KBM-7 (cell line): ENCODE measurements at places on chromosomes 5 and 9.

DNA sequence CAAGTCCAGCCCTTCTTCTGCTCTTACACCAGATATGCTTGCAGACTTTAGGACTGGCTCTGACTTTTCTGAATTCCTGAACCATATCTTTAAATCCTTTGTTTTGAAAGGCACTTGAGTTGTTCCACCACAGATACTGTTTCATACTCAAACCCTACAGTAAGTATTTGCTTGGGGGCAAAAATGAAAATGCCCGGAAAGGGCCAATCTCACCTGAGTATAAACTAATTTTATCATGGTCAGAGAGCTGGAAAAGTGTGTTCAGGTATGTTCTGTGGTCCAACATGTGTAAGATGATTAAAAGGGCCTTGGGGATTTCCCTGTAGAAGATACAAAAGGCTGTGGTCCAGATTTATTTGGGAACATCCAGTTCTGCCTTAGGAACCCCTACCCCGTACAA, 225.2 kb downstream of the MAN2A1 start:
- no peak for DNase-seq

GRCh38 chr9:129285382-129285781, 107.3 kb upstream of the IER5L start:
- DNase-seq, result no peak

- peak; percentile 88 for DNase-seq
Observed at GRCh38 chr9:131733541-131734061, 6.3 kb downstream of the RAPGEF1 start.

DNA sequence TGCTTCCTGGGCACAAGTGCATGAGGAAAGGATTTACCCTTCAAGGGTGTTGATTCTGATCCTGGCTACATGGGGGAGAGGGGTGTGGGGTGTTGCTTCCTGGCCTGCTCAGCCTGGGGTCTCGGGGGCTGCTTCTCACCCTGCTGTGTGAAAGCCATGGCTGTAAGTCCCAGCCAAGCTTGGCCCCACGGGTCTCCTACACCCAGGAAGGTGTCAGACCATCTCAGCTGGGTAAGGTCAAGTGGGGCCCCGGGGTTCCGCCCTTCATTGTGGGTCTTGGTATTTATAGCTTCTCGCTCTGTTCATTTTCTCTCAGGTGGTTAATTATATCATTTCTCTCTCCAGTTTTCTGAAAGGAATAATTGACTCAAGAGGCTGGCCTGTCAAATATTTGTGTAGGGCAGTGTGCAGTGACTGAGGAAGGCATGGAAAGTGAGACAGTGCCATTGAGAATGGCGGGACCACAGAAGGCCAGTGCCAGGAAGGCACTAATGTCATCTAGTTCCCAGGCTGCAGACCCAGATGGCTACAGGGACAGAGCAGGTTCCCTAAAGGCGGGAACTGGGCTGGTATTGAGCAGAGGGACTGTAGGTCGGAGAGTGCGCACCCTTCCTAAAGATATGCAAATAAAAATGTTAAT, 126.0 kb downstream of the FOXD1 start:
- no peak for DNase-seq

DNA sequence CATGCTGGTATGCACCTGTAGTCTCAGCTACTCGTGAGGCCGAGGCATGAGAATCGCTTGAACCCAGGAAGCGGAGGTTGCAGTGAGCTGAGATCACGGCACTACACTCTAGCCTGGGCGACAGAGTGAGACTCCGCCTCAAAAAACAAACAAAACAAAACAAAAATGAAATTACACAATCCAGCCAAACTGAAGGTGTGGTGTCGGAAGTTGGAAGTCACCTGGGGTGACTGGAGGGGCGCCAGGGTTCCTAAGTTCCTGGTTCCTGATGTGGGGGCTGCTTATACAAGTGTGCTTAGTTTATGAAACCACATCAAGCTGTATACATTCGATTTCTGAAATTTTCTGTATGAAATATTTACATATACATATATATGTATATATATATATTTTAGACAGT, 3.7 kb upstream of the DOLPP1 start:
- no peak for DNase-seq
